ENCODE measurements at places on chromosomes 11 and 22.

DNA sequence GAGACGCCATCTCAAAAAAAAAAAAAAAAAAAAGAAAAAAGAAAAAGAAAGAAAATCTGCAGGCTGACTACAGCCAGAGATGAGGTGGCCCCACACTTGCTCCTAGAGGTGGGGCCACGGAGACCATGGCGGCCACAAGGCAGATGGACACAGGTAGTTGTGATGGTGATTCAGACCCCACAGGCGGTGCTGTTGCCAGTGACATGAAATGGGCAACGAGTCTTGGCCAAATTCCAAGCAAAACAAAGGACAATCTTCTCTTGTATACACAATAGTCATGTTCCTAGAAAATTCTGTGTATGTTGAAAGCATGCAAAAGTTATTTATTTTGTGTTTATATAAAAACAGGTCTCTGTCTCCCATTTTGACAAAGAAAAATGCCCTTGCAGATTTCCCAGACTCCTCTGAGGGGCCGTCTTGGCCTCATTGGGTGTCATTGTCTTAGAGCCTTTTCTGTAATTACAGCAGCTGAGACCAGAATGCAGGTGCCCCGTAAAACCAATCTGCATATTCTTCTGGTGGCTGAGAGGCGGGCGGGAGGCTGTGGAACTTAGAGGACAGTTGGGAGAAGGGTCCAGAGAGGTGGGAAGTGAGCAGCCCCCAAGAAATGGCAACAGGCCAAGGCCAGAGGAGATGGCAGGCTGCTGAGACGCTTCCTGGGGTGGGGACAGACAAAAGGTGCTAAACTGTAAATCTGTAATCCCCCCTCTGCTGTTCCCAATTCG lies 22.5 kb upstream of the DAGLA start:
- no peak for DNase-seq

- DNase-seq = no peak
Measured at GRCh38 chr22:29213493-29213892, 7.8 kb downstream of the EMID1 start.

DNA sequence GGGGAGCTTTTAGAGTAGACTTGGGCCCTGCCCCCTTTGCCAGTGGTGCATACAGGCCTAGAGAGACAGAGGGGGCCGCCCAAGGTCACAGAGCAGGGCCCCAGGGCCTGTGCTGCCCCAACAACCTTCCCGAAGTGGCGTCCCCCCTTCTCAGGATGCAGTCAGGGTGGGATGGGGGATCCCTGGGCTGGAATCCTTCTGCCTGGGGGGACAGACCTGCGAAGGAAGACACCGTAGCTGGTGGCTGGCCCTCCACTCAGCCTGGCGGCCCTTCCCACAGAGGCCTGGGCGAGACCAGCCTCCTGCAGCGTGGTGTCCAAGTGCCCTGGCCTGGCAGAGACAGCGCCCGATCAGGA lies 14.4 kb upstream of the EHD1 start:
- no peak for DNase-seq

DNA sequence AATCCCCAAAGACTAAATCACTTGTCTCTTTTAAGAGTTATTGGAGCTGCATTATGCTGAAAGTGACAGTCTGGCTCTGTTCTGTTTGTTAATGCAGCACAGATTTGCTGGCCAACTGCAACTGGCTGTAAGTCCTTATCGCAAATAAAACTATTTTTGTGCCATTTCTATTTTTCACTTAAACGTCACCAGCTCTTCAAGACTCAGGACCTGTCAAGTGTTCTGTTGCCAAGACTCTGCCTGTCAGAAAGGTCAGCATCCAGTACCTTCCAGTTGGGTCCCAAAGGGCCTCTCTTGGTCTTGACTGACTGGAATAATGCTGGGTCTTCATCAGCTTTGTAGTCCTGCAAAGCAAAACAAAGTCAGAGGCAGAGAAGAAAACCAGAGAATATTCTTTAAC lies 45.6 kb downstream of the PITPNB start:
- no peak for DNase-seq

- no peak for DNase-seq
Measured at GRCh38 chr11:10067629-10068300, 226.3 kb downstream of the SBF2 start.

DNA sequence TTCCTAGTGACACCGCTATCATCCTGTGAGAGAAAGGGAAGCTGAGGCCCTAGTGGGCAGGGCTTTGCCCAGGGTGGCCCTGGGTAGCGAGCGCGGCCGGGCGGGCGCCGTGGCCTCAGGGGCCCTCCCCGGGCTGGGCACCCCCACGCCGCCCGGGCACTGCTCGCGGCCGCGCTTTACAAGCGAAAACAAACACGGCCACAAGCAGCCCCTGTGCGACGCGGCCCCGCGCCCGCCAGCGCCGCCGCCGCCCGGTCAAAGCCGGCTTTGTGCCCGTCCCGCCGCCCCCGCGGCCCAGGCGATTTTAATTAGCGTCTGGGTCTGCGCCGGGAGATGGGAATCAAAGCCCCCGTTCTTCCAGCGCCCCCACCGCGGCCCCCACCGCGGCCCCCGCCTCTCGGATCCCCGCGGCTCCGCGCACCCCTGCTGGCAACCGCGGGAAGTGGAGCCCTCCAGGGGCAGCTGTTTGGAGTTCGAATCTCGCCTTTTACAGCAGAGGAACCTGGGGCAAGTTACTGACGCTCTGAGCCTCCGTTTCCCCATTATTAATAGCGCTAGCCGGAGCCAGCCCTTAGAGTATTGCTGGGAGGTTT lies 47.9 kb downstream of the CHRDL2 start:
- DNase-seq = no peak

- no peak for DNase-seq
Measured at GRCh38 chr11:66327171-66328030, 8.8 kb downstream of the RIN1 start.

GRCh38 chr11:16372355-16372754 lies 16.0 kb upstream of the SOX6 start:
- no peak for DNase-seq

GRCh38 chr22:50605002-50605612 lies 4.5 kb downstream of the MAPK8IP2 start:
- DNase-seq = no peak

GRCh38 chr11:62854825-62855570 lies 15.6 kb upstream of the WDR74 start:
- DNase-seq = no peak

- no peak for DNase-seq
Measured at GRCh38 chr11:64523456-64524157, 67.4 kb upstream of the SLC22A12 start.

- no peak for DNase-seq
Measured at GRCh38 chr11:78759071-78759470, 184.4 kb upstream of the NARS2 start.

- DNase-seq = no peak
Measured at GRCh38 chr22:43923191-43923590, 414 bp upstream of the PNPLA3 start.

DNA sequence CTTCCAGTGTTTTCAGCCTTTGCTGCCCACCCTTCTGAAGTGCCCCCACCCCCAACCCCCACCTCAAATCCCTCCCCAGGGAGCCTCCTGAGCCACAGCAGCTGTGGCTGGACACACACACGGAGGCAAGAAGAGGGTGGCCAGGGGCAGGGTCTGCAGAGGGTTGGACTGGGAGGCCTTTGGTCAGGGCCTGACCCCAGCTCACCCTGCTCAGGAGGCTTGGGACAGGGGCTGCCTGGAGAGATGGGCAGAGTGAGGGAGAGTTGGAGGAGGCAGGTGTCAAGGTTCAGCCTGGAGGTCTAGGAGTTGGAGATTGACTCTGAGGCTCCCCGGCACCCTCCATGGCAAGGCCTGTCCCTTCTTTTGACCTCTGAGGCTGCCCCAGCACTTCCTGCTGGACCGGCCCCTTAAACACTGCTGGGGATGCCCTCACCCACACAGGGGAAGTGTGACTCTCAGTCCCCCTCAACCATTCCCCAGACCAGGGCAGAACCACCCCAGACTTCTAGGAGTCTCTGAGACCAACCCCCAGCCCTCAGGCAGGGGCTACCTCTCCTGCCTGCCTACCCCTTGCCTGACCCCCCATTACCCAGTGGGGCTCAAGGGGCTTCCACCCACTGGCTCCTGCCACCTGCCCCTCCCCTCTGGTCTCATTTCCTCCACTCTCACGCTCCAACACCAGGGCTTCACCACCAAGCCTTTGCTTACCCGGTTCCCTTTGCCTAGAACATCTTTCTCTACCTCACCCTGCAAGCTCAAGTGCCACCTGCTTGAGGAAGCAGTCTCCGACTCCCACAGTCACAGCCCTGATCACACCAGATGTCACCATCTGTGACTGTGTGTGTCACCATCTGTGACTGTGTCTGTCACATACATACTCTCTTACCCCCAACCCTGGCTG lies 8.6 kb downstream of the ARAP1 start:
- DNase-seq = no peak

GRCh38 chr11:19953909-19954308 lies 206.4 kb downstream of the DBX1 start:
- DNase-seq = no peak

DNA sequence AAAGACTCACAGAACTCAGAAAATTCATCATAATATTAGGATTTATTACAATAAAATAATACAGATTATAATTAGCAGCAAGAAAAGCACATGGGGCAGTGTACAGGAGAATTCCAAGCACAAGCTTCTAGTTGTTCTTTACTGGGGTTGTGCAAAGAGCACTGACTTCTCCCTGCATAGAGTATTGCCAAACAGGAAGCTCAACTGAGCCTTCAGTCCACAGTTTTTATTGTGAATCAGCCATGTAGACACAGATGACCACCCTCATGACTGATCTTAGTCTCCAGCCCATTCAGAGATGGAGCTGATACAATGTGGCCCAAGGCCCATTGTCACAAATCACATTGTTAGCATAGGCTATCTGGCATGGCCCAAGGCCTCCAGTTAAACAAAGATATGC lies 798.9 kb downstream of the KCNA4 start:
- DNase-seq = no peak

GRCh38 chr11:115656669-115657068 lies 152.5 kb upstream of the CADM1 start:
- no peak for DNase-seq

DNA sequence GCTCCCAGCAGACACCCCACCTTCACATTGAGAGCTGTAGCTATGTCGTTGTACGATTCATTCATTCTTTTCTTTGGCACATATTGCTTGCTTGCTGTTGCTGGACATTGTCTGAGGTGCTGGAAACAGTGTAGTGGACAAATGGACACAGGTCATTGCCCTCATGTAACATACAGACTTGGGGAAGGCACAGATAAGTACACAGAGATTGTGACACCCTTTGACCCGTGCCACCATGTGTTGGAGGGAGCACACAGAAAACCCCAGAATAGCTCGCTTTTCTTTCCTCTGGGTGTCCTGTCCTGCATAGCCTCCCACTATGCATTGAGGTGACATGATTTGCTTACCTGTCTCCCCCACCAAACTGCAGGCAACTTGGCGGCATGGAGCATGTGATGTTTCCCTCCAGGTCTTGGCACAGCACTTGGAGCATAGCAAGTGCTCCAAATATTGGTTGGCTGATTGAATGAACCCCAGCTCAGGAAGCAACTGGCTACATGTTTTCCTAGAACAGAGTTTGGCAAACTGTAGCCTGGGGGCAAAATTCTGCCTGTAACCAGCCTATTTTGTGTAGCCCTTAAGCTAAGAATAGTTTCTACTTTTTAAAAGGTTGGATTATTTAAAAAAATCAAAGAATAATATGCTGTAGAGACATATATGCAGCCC lies 30.9 kb upstream of the NECTIN1 start:
- DNase-seq = no peak

DNA sequence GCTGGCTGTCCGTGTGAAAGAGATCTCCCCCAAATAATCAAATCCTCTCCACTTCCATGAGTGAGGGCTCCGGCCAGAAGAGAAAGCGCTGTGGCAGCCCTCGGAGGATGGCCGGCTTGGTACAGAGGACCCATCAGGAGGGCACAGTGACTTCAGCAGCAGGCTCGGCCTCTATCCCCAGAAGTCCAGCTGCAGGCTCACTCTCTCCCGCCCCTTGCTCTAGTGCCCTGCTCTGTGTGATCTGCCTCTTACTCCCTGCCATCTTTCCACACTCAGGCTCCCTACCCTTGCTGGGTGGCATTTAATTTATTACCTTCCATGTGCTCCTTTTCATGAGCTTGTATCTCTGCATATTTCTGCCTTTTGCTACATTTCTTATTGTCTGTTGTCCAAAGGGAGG lies 129.7 kb downstream of the SPATA19 start:
- no peak for DNase-seq

GRCh38 chr11:6455070-6455469 lies 14.3 kb upstream of the HPX start:
- no peak for DNase-seq

GRCh38 chr22:40463683-40464082 lies 93.3 kb downstream of the SGSM3 start:
- no peak for DNase-seq

- no peak for DNase-seq
Measured at GRCh38 chr11:79940974-79941735, 500.3 kb upstream of the TENM4 start.

DNA sequence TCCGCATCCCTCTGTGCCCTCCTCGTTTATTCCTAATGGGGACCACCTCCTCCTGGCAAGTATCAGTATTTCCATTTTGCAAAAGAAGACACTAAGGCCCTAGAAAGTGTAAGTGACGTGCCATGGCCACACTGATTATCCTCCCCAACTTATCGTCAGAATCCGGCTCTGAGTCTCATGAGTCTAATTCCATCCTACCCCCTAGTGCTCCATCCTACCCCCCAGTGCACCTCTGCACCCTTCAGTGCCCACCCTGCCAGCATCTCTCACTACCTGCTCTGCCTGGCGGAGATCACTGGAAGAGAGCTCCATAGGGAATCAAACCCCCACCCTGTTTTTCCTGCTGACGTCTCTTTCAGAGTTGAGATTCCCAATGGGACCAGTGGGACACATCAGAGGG lies 31.8 kb downstream of the PRDM11 start:
- DNase-seq = no peak

GRCh38 chr22:41917903-41918791 lies 3.3 kb upstream of the SHISA8 start:
- DNase-seq = no peak

DNA sequence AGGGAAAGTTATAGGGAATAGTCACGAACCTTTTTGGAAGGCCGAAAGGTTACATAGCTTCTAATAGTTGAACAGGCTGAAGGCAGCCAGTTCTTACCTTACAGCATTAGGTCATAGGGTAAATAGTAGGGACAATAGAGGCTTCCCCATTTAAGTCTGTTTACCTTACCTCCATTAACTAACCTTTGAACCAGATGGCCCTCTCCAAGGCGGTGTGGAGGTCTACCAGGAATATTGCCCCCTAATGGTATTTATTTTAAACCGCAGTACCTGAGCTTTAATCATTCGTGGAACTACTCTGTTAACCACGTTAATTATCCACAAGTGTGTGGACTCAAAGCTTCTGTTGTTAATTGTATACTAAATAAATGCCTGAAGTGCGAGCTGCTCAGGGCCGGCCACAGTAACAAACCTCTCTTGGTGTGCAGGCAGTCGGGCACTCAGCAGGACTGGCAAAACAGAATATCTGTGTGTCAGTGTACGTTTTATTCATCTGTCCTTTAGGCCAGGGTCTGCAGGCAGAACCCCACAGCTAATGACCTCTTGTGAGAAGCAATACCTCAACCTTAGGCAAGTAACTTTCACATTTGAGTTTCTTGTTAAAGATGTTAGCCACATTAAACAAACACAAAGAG lies 81.7 kb downstream of the PRCP start:
- no peak for DNase-seq

Data from stimulated activated CD8-positive, alpha-beta memory T cell treated with anti-CD3 and anti-CD28 coated beads, Interleukin-15, amount 100 ng/mL, for 48 hours (primary cell).